C1 segment of cervical spinal cord (tissue), 14 donors: ENCODE measurements at places on chromosomes 5 and 9.

GRCh38 chr9:83472221-83472665 is 66.0 kb downstream of the FRMD3 start:
- no peak for DNase-seq

DNA sequence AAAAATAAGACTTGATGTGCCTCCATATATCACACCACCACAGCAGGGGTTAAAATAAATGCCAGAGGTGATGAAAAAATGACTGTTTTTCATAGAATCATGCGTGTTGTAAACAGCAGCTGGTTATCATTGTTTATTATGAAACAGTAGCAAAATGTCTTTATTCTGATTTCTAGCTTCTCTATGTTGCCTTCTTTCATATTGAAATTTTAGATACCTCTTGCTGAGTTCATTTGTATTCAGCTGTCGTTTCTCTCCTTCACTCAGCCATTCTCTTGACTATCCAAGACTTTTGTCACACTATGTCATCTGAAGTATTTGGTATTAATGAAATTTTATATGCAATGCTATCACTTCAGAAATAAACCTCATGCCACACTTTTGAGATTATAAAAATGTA is 465.0 kb downstream of the TAF11L14 start:
- DNase-seq = no peak

- no peak for DNase-seq
Measured at GRCh38 chr9:15977438-15977837, 424.6 kb downstream of the CCDC171 start.

- no peak for DNase-seq
Measured at GRCh38 chr9:114039484-114039883, 38.6 kb downstream of the AMBP start.

DNA sequence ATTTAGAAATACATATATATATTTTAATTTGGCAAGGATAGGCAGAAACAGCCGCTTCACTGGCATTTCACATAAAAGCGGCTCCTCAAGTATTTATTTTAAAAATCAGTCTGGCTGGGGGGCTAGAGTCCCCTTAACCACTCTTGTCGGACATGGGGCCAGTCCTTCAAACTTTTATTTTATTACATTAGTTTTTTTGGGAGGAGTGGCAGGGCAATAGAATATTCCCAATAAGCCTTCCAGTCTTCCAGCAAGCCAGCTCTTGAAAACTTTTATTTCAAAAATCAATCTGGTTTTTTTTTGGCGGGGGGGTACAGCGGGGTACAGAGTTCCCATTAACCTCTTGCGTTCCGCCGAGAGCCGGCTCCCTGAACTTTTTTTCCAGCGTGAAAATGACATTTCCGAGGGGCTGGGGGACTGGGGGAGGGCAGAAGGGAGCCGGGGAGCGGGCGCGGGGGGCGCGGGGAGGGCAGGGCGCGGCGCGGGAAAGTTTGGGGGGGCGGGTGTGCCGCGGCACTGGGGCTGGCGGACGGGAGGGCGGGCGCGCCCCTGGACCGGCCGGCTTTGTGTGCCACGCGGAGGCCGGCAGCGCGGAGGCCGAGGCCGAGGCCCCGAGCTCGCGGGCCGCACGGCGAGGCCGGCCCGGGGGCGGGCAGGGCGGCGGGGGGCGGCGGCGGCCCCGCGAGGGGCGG is 504 bp upstream of the ZNF618 start:
- no peak for DNase-seq

DNA sequence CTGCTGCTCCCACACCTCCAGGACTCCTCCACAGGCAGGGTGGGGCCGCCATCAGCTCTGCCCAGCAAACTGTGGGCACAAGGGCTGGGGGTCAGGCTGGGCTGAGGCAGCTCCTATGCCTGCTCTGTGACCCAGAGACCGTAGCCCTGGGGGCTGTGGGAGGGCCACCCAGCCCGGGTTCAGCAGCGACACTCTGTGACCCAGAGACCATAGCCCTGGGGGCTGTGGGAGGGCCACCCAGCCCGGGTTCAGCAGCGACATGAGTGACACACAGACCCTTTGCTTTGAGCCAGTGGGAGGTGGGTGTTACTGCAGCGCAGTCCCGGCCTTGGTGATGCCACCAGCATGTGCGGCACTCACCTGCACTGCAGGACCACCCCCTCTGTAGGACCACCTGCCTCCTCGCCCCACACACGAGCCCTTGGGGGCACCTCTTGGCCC is 118.9 kb upstream of the LPCAT1 start:
- no peak for DNase-seq

GRCh38 chr9:2662496-2662895 is 40.9 kb downstream of the VLDLR start:
- DNase-seq = peak; percentile 32

GRCh38 chr9:33304362-33304761 is 14.0 kb downstream of the NFX1 start:
- no peak for DNase-seq

GRCh38 chr5:68283766-68284165 is 68.2 kb downstream of the PIK3R1 start:
- no peak for DNase-seq

DNA sequence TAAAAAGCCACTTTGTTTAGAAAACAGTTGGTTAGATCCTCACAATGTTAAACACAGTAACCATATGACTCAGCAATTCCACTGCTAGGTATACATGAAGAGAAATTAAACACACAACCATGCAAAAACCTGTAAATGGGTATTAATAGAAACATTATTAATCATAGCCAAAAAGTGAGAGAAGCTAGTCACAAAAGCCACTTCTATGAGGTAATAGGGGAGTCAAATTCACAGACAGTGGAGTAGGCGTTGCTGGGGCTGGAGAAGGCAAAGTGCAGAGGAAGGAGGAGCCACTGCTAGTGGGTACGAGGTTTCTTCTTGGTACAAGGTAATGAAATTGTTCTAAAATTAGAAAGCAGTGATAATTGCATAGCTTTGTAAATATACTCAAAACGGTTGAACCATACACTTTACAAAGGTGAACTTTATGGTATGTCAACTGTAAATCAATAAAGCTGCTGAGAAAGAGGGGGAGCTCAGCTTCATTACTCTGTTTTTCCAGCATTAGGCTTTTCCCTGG is 364.4 kb downstream of the GADD45G start:
- DNase-seq = no peak

- DNase-seq = no peak
Measured at GRCh38 chr5:124592891-124593290, 153.5 kb downstream of the ZNF608 start.

DNA sequence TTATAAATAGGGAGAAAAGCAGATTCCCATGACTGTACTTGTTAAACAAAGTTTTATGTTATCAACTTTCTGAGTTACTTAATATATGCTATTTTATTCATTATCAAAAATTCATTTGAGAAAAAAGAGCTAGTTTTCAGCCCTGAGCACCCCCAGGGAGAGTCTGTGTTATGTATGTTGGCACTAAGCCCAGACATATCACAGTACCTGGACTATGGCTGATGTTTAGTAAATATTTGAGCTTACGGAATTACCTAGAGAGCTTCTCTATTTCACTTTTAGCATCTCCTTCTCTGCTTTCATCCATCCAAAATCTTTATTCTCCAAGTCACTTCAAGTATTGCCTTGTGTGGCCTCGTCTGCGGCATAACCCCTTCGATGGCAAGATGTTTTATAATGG is 225.9 kb upstream of the PCSK5 start:
- no peak for DNase-seq

- DNase-seq = no peak
Measured at GRCh38 chr9:129556491-129557191, 64.3 kb downstream of the C9orf50 start.

- no peak for DNase-seq
Measured at GRCh38 chr9:31119890-31120454, 1264.5 kb upstream of the ACO1 start.

GRCh38 chr5:104347119-104347708 is 784.6 kb upstream of the NUDT12 start:
- no peak for DNase-seq

GRCh38 chr5:16618138-16618897 is 1.5 kb upstream of the RETREG1 start:
- DNase-seq = no peak

GRCh38 chr5:143678148-143678905 is 133.6 kb upstream of the HMHB1 start:
- DNase-seq = no peak

GRCh38 chr9:86854898-86855523 is 92.3 kb downstream of the GAS1 start:
- no peak for DNase-seq

GRCh38 chr9:131650254-131650653 is 89.6 kb downstream of the RAPGEF1 start:
- DNase-seq = no peak

DNA sequence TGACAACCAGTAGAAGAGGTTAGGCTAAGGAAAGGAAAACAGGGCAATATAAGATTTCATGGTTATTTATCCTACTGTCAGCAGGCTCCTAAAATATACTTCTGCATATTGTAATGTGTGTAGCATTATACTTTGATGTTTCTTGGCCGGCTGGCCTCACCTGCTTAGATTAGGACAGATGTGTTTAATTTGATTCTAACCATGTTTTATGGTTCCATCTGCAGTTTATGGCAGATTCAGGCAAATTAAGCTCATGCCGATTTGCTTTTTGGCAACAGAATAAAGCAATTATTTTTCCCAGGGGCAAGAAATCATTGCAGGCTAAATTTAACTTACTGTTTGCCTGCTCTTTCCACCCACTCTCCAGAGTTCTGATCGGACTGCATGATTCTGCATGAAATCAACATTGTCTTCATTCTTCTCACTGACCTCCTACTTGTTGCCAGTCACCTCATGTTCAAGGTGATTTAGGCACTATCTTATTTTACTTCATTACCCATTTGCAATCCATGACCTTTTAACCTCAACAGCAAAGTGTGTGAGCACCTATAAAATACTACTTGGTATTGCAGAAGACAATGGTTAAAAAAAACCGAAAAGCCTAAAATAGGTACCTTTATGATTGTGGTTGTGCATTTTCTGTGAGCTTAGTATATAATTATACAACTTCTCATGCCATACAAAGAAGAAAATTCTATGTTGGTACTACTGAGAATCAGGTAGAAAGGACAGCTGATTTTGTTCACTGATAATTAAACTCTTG is 125.2 kb downstream of the EDIL3 start:
- DNase-seq = no peak

GRCh38 chr5:33894566-33894965 is 2.8 kb upstream of the ADAMTS12 start:
- DNase-seq = no peak

DNA sequence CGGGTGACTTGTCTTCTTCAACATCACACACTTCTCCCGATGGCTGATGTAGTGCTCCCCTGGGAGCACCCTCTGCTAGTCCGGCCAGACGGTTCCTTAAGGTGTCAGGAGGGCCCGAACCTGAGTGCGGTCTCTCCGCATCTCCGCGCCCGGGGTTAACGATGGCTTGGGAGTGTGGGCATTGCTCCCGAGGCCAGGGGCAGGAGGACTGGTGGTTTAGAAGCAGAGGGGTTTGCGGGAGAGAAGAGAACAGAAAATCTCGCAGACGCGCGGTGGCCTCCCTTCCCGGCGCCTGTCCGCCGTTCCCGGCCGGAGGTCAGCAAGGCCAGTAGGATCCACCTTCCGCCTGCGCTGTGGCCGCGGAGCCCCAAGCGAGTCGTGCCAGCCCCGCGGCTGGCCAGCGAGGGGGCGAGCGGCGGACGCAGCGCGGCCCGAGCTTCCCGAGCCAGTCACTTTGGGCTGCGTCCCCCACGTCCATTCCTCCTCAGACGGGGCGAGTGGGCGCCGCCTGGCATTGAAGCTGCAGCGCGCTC is 700 bp downstream of the CDO1 start:
- no peak for DNase-seq

- no peak for DNase-seq
Measured at GRCh38 chr5:42944989-42945388, 95.1 kb downstream of the ANXA2R start.

- DNase-seq = no peak
Measured at GRCh38 chr5:95907067-95907705, 54.5 kb downstream of the ELL2 start.

DNA sequence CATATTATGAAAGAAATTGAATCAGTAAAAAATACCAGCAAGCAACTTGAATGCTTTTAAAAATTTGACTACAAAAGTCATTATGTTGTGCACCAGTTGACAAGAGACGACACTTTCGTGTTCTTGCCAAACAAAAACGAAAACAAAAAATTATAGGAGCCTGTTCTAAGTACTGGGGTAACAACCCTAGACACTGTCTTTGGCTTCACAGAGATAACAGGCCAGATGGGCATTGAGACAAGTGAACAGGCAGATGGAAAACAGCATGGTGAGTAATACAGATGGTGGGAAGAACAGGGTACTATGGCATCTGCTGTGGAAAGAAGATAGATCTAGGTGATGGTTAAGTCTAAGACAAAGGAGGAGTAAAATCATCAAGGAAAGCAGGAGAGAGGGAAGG is 99.0 kb downstream of the CDH12 start:
- no peak for DNase-seq

- DNase-seq = no peak
Measured at GRCh38 chr5:147901599-147902039, 4.7 kb downstream of the C5orf46 start.

- DNase-seq = no peak
Measured at GRCh38 chr5:143605403-143606005, 202.0 kb upstream of the NR3C1 start.

- no peak for DNase-seq
Measured at GRCh38 chr9:5529683-5530221, 19.4 kb downstream of the PDCD1LG2 start.

- DNase-seq = no peak
Measured at GRCh38 chr5:90312027-90312426, 97.5 kb downstream of the CETN3 start.

GRCh38 chr5:1494780-1495524 is 28.8 kb downstream of the LPCAT1 start:
- no peak for DNase-seq

- no peak for DNase-seq
Measured at GRCh38 chr5:117657541-117657940, 1082.9 kb upstream of the SEMA6A start.

DNA sequence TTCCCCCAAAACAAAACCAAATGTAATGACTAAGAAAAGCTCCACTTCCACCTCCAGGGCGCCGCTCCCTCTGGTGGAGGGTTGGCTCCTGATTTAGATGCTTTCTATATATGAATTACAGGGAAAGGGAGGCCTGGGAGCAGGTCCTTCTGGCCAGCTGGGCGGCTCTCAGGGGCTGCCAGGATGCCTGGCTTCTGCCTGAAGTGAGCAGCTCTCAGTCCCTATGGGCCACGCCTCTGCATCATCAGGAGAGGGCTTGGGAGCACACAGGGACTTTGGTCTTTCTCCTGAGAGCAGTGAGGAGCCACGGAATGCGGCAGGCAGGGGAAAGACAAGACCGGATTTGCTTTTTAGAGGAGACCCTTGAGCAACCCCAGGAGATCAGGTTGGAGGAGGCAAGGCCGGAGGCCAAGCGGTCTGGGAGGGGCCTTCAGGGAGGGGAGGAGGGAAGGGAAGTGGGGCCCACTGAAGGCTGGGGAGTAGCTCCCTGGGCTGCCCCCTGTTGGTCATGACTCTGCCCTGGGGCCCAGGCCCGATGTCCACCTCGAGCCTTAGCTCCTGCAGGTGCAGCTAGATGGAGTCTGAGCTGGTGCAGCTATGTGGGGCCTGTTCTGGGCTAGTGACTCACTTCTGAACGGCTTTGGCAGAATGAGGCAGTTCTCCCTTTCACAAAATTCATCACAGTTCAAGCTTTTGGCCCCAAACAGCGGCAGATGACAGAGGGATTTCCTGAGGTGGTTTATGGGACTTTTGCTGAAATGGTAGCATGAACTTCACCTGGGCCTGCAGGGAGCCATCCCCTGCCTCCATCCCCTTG is 11.3 kb upstream of the GRHPR start:
- no peak for DNase-seq

- DNase-seq = no peak
Measured at GRCh38 chr5:118461436-118461835, 526.9 kb downstream of the DTWD2 start.
